ENCODE measurements at places on chromosomes 13 and 19.

- DNase-seq: no peak
These were observed 11.5 kb downstream of the APLP1 start for GRCh38 chr19:35879770-35880317.

- DNase-seq: no peak
These were observed 22.5 kb downstream of the CAB39L start for GRCh38 chr13:49421391-49421790.

- peak; percentile 55 for DNase-seq
These were observed 1.3 kb downstream of the FARP1 start for GRCh38 chr13:98144027-98144741.

DNA sequence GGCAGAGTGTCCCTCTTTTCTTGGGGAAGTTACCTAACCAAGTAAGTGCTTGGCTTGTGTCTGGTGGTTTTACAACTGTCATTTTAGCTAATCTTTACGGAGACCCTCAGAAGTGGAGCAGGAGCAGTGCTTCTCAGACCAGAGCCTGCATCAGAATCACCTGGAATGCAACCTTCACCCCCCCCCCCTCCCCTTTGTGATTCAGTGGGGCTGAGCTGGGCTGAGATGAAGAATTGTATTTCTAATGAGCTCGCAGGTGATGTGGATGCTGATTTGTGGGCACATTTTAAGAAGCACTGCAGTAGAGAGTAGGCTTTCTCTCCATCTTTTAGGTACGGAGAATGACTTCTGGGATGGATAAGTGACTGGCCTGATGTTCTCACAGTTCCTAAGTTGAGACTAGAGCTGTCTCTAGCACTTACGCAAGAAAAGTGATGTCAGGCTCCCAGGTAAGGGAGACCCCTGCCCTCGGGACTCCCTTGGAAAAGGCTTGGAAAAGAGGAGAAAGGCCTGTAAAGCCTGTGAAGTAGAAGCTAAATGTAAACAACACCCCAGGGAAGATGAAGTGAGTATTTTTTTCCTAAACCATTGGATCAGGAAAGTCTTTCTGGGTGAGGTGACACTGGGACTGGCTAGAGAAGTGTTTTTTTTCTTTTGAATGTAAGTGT, 23.3 kb upstream of the RNF113B start:
- no peak for DNase-seq

DNA sequence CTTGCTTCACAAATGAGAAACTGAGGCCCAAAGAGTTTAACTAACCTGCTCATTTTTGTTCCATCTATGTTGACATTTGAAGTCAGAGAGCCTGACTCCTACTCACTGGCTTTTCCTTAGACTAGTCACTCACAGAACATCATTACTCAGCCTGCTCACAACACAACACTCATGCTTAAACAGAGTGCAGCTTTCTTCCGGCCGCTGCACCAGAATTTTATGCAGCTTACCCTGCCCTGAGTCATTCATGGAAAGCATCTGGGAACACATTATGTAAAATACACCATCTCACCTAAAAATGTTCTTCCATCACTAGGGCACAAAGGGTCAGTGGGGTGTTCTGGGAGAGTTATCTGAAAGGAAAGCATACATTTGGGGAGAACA, 303.4 kb downstream of the SPRY2 start:
- DNase-seq: no peak

- no peak for DNase-seq
These were observed 20.6 kb upstream of the WDR18 start for GRCh38 chr19:963486-963951.

- peak; percentile 88 for DNase-seq
These were observed 2.5 kb upstream of the EEF2 start for GRCh38 chr19:3987619-3988371.

DNA sequence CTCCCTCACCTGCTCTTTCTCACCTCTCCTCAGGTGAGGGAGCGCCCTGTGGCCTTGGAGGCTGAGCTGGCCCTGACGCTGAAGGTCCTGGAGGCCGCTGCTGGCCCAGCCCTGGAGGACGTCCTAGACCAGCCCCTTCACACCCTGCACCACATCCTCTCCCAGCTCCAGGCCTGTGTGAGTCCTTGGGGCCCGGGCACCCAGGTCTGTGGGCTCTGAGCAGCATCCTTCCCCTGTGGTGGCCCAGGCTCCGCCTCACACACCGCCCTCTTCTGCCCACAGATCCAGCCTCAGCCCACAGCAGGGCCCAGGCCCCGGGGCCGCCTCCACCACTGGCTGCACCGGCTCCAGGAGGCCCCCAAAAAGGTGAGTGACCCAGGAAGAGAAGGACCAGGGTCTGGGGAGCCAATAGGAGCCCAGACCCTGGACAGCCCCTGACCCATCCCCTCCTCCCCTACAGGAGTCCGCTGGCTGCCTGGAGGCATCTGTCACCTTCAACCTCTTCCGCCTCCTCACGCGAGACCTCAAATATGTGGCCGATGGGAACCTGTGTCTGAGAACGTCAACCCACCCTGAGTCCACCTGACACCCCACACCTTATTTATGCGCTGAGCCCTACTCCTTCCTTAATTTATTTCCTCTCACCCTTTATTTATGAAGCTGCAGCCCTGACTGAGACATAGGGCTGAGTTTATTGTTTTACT, 1.9 kb downstream of the IFNL1 start:
- no peak for DNase-seq

DNA sequence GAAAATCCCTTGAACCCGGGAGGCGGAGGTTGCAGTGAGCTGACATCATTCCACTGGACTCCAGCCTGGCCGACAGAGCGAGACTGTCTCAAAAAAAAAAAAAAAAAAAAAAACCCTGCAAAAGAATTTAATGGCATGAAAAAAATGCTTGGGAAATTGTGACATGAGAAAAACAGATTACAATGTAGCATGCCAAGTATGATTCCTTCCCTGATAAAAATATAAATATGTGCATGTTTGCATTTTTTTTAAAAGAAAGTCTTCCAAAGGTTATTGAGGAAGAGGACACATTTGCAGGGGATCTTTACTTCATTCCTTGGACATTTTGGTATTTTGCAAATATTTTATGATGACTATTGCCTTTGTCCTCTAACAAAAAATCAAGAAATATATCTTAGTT, 14.5 kb upstream of the ZBTB32 start:
- DNase-seq: no peak

GRCh38 chr19:10095622-10095947, 6.9 kb downstream of the ANGPTL6 start:
- no peak for DNase-seq

DNA sequence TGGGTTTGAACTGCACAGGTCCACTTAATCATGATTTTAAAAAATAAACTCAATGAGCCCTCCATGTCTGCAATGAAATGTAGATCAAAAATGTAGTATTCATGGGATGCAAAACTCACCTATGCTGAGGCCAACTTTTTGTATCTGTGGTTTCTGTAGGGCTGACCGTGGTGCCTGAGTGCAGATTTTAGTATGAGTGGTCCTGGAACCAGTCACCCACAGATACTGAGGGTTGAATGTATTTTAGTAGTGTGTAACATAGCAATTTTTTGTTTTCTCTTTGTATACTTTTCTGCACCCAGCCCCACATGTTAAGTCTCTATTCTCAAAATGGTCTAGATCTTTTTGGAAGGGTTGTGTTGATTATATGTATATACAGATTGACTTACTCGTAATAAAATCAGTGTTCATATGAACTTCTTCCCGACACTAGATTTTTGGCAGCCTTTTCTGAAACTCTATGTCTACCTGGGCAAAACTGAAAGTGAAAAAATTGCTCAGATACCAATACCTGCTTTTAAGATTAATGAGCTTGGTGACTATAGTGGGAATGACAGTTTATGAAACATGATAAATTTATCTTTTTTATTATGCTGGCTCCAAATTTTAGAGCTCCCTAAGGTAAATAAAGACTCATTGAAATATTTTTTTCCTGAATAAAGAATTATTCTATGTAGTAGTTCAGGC, 51.6 kb downstream of the DNAJC15 start:
- no peak for DNase-seq

GRCh38 chr19:10132905-10133304, 13.2 kb upstream of the EIF3G start:
- no peak for DNase-seq

GRCh38 chr13:46893798-46894560, 2.9 kb downstream of the HTR2A start:
- peak; percentile 32 for DNase-seq

DNA sequence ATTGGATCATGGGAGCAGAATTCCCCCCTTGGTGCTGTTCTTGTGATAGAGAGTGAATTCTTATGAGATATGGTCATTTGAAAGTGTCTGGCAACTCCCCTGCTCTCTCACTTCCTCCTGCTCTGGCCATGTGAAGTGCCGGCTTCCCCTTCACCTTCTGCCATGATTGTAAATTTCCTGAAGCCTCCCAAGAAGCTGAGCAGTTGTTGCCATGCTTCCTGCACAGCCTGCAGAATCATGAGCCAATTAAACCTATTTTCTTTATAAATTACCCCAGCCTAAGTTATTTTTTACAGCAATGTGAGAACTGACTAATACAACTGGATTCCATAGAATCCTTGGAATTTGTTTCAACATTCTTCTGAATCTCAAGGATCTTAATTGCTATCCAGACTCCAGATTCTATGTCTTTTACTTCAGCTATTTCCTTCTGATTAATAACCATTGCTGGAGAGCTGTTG, 328.1 kb downstream of the SLITRK5 start:
- DNase-seq: no peak

GRCh38 chr13:93558637-93559036, 332.0 kb downstream of the GPC6 start:
- no peak for DNase-seq

- peak; percentile 58 for DNase-seq
These were observed 62.0 kb upstream of the C13orf46 start for GRCh38 chr13:114035583-114036531.

DNA sequence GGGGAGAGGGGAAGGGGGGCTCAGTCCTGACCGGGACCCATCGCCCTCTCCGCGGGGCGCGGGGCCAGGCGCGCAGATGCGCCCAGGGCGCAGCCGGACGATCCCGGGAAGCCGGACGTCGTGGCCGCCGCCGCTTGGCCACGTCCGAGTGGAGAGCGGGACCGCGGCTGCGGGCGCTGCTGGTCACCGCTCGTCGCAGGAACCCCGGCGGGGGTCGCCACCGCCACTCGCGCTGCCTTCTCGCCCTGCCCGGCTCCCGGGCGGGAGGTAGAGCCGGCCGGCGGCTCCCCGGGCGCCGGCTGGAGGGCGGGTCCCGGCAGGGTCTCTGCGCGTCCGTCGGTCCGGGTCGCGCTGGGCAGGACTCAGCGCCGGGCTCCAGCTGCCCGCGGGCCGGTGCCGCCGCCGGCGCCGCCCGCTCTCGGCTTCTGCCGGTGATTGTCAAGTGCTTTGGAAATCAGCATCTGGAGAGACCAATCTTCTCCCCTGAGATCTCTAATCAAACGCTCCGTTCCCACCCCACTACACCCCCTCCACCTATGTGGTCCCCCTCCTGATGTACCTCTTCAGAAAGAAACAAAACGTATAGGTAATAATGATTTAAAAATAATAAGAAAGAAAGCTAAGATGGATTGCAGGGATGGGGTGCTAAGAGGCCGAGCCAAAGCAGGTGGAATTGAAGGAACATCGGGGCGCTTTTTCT, 464.4 kb downstream of the ITGBL1 start:
- peak; percentile 61 for DNase-seq

- no peak for DNase-seq
These were observed 5.9 kb upstream of the SAMD1 start for GRCh38 chr19:14096272-14096992.

- no peak for DNase-seq
These were observed 4.1 kb downstream of the ARHGEF1 start for GRCh38 chr19:41886761-41887710.

GRCh38 chr19:13817615-13818371, 22.6 kb downstream of the ZSWIM4 start:
- DNase-seq: peak; percentile 11

GRCh38 chr13:91557328-91558090, 159.1 kb downstream of the GPC5 start:
- DNase-seq: no peak

GRCh38 chr19:57002710-57003109, 117.1 kb upstream of the USP29 start:
- DNase-seq: no peak

- no peak for DNase-seq
These were observed 37.0 kb downstream of the SKA3 start for GRCh38 chr13:21139374-21139773.

- DNase-seq: peak; percentile 75
These were observed 67.4 kb downstream of the KCNRG start for GRCh38 chr13:50082426-50083281.

DNA sequence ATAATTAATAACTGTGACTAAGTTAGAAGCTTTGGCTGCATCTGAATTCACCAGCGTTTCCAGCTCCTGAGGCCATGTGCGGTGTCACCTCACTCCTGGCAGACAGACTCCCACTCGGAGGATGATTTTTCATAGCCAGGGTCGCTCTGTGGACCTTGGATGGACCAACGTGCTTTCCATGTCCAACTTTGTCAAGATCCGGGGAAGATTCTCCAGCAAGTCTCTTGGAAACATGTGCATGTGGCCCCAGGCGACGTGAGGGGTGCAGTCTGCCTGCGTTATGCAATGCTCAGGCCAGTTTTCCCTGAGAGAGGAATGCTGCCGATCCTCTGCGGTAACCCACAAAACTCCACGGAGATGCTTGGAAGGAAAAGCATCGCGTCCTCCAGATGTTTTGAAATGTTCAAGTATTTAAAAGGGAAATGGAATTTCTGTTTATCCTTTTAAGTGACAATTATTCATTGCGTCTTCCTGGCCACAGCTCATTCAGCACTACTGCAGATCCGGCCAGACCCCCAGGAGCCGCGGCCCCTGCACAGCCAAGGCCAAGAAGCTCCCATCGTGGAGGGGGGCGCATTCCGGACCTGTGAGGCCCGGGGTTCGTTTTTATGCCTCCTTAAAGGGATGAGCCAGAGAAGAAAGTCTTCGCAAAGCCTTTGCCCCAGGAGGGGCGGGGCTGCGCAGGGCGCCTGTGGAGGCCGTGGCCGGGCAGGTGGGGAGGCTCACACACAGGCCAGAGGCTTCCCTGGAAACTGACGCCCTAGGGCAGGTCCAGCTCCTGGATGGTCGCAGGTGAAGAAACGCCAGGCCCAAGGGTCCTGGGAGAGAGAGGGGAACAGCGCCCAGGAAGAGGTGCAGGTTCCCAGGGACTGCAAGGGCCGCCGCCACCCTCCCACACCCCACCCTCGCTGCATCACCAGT, 46.0 kb downstream of the C13orf46 start:
- no peak for DNase-seq

- DNase-seq: no peak
These were observed 11.1 kb downstream of the TTYH1 start for GRCh38 chr19:54426291-54426931.

- DNase-seq: no peak
These were observed 2.6 kb downstream of the PCDH17 start for GRCh38 chr13:57633950-57634838.

DNA sequence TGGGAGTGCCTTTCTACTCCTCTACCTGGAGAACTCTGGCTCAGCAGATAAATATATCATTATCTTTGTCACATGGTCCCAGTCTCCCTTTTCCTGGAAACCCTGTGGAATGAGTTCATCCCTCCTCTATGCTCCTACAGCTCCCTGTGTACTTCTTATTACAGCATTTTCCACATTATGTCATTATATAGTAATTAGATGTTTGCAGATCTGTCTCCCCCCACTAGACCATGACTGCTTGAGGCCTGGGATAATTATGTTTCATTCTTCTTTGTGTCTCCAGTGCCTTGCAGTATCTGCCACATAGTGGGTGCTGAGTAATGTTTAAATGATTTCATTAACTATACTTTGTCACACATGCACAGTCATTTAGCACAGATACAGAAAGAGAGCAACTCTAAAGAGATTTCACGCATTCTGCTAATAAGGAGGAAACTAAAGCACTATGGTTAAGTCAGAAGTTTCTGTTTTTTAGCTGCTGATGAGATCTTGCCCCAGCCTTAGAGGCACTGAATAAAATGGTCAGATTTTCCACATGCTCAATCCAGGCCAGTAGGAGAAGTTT, 66.1 kb upstream of the DIAPH3 start:
- DNase-seq: no peak
